Stimulated activated CD8-positive, alpha-beta memory T cell treated with anti-CD3 and anti-CD28 coated beads, Interleukin-15, amount 100 ng/mL, for 1 hour (primary cell): ENCODE measurements at places on chromosomes 1 and 21.
A peak's percentile ranks its signal among the peaks of the same experiment; 100 is the strongest.

DNA sequence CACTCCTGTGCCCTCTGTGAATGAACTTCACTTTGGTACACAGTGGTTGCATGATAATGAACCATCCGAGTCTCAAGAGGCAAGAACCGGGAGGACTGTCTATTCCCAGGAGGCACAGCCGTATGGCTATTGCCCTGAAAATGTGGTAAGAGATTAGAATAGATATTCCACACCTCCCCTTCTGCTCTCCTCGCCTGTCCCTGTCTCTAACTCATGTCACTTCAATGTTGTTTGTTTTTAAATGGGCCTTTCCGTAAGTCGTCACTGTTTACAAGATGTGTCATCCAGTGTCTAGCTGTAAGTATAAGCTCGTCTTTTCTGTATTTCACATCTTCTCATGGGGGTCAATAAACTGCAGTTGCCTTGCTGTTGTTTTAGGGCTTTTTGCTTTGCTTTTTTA, 122.2 kb downstream of the PATJ start:
- no peak for DNase-seq

GRCh38 chr1:212749821-212750535, 41.6 kb downstream of the NSL1 start:
- no peak for DNase-seq

GRCh38 chr21:42097860-42098454, 26.8 kb downstream of the UMODL1 start:
- no peak for DNase-seq

DNA sequence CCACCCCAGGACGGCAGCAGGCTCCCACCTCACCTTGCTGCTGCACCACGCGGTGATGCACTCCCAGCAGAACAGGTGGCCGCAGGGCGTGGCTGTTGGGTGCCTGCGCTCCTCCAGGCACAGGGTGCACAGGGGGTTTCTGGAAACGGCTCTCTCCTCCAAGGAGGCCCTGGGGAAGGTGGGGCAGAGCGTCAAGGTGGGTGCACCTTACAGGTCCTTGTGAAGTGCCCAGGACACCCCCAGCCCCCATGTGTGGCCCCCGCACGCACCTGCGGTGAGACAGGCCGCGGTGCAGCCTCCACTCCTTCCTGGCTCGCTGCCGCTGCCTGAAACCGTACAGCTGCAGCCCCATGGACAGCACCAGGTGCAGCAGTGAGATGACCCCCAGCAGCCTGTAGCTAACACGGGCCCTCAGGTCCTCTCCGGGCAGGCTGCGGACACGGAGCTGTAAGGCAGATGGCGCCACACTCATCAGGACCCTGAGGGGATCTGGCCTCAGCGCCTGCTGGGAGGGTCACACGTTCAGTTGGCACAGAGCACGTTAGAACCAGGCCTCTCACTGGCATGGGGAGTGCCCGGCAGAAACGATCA, 5.8 kb downstream of the PEX10 start:
- no peak for DNase-seq

- DNase-seq = no peak
Measured at GRCh38 chr1:21350202-21350885, 60.1 kb upstream of the ECE1 start.

DNA sequence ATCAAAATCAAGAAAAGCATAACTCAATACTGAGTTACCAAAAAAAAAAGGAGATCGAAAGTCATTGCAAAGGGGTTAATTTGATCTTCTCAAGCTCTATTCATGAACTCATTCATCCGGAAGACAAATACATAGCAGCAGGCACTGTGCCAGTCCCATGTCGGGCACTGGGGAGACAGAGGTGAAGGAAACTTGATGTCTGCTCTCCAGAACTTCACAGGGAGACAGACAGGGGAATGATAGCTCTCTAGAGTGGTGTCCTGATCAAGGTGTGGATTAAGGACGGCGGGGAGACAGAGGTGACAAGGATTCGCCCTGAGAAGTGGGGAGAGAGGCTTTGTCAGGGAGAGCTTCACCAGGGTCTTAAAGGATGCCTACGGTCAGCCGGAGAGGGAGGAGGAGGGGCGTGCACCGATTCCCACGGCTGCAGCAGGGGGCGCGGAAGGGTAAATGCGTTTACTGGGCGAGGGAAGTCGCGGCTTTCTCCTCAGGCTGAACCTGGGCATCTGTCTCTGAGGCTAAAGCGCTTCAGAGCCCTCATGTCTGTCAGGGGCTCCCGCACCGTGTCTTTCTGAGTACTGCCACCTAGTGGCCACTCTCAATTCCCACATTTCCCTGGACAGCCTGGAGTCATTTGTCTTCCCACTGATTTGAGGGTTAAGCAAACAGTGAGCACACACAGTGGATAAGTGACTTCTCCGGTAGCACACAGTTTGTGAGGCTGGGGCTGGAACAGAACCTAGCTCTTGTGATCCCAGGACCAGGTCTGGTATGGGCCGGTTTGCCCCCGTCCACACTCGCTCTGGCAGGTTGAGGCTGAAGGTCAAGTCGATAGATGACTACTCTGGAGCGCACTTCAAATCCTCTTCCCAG, 152.8 kb downstream of the TENT5C start:
- peak; percentile 47 for DNase-seq

DNA sequence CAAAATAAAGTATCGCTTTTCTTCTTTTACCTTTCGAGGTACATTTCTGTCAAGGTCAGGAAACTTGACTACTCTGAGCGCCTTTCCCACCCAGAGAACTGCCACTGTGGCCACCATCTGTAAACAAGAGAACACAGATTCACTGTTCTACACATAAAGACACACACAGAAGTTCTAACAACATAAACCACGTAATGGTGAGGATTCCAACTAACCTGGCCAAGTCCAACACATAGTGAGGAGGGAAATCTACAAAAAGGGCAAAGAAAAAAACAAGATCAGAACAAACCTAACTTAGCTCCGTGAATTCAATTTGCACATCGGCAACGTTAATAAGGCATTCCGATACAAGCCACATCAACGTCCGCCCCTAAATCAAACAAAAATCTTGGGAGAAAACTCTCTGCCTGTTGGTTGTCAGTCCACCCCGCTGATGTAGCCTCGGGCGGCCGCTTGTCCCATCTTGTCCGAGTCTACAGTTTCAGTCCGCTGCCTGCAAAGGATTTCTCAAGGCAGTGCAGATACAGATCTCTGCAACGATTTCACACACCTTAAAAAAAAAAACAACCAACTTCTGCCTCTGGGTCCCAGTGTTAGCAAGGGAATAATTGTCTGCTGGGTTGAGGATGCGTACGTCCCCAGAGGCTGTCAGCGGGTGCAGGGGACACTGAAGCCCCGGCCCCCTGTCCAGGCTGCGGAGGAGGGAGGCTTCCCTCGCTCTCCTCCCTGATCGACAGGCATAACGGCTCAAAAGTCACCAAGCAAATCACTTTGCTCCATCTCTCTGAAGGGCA, 1.0 kb downstream of the SLC35D1 start:
- no peak for DNase-seq

DNA sequence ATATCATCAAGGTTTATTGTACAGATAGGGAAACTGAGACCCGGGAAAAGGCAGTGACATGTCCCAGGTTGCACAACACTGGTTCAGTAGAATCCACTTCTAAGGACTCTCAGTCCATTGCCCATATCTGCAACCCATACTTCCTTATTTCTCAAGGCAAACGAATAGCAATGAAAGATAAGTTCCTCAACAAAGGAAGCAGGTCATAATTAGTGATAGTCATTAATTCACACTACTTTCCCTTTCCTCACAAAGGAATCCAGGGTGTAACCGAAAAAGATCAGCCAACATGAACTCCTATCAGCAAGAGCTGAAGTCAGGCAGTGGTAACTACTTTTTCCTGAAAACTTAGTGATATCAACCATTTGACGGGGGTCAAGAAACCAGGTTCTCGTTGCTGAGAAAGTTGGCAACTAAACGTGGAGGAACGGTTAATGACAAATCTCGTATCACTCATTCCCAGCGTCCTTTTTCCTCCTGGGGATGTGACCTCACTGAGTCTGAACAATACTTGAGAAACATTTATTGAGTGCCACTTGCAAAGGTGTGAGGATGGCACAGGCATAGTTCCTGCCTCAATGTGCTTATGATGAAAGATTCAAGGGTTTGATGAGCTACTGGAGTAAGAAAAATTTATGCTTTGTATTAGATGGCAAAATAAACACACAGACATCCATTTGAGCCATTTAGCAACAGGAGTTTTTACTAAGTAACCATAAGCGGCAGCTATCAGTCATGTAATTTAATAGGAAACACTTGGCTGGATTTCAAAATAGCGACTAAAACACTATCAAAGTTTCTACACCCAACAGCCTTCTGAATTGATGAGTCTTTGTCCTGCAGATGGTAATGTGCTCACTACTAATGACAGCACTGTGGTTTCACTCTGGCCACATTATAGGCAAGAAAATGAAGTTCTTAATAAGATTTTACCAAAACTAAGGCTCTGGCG, 82.3 kb downstream of the PLPP3 start:
- DNase-seq = no peak

DNA sequence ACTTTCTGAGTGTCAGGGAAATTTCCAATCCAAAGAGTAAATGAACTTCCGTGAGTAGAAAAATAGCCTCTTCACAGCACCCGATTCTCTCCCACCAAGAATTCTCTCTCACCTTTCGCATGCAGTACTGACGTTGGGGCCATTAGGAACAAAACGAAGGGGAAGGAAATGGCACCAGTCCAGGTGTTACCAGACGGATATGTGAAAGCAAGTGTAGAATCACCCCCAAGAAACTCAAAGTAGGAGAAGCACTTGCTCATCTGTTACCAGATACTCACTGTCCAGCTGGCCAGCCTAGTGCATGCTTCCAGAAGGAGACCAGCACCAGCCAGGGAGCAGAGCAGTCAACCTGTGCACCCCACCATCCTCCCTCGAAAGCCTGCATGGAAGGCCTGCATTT, 55.1 kb downstream of the ITPKB start:
- DNase-seq = no peak

DNA sequence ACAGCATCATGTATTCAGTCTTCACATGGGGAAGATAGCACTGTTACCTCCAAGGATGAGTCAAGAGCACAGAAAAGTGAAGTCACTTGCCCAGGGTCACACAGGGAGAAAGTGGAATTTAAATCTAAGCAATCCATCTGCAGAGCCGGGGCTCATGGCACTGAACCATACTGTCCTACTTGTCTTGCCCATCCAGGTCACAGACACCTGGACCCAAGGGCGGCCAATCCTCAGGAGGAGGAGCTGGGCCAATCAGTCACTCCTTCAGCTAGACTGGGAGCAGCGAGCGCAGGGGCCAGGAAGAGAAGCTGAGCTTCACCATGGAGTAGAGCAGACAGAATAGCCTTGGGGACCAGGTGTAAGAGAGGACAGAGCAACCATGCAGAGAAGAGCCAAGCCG, 9.2 kb upstream of the GJB5 start:
- DNase-seq = no peak

- no peak for DNase-seq
Measured at GRCh38 chr1:178055779-178056471, 38.0 kb upstream of the RASAL2 start.

DNA sequence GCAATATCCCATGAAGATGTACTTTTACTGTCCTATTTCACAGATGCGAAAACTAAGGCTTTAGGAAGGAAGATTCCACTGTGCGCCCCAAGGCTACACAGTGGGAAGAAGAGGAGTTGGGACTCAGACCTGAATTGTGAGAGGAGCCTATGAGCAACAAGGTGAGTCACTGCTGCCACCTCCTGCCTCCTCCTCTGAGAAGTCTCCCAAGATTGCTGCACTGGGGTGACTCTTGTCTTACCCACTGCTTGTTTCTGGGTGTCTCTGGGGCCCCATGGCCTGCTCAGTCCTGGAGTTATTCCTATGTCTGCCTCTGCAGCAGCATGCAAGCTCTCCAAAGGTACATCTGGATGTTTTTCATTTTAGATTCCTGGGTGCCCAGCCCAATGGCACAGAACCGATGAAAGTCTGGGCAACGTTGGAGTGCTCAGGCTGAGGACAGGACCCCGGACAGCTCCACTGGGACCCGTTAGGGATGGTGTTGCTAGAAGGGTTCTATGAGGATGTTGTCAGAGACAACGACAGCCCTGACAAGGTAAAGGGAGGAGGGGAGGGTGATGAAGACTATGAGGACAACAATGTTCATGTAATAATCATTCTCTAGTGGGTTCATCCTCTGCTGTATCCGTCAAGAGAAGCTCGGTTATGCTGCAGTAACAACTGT, 11.0 kb upstream of the C1QA start:
- DNase-seq = no peak

GRCh38 chr21:37370152-37371040, 3.8 kb downstream of the DYRK1A start:
- DNase-seq = no peak

- DNase-seq = no peak
Measured at GRCh38 chr21:35201288-35201687, 152.2 kb upstream of the RUNX1 start.

DNA sequence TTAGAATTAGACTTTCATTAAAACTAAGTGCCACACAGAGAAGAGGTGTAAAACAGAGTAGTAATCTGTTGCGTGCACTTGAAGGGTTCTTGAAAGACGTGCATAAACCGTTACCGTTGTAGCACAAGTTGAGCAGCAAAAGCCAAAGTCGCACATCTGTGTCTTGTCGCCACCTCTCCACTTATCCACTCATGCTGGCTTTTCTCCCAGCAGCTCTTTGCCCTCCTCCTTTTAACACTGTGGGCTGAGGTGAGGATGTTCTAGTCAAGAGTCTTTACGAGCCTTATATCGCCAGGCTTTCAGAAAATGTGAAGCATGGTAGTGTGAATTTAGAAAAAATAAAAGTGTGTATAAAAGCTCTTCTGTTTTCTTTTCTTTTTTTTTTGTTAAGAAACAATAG, 48.0 kb downstream of the NR5A2 start:
- DNase-seq = no peak

DNA sequence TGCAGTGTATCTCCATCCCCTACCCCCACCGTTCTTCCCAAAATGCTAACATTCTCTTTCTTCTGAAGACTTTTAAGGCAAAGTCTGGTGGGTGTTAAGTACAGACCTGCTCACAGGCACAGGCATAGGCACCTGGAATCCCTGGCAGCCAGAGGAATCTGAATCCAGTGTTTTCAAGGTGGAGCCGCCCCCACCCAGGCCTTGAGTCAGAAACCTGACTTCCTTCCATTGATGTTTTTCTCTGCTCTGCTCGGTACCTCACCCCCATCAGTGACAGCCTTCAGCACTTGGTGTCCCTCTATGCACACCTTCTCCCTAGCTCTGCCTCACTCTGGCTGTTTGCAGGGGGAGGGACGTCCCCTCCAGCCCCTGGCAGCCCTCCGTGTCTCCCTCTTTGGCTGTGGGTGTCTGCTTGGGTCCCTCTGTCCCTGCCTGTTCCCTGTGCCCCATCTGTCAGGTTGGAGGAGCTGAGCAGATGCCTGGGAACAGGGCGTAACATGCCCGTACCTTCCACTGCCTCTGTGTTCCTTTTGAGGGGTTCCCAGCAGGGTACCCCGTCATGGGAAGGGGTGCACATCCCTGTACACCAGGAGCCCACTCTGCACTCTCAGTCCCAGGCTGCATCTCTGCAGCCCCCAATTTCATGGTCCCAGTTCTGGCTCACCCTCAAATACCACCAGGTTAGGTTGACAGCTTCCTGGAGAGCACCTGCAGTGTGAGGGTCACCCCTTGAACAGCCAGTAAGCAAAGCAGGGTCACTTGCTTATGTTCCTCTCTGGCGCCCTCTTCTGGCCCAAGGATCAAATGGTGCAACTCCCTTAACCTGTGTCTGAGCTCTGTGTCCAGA, 6.7 kb downstream of the NCDN start:
- peak; percentile 69 for DNase-seq
